Activated CD8-positive, alpha-beta T cell treated with anti-CD3 and anti-CD28 coated beads, Interleukin-2, amount 10 ng/mL, durations not matched to agents 7 days and 5 days (primary cell): ENCODE measurements at places on chromosomes 5 and 9. TPM values are rescaled to one million over a fixed set of nuclear protein-coding genes. Genes with fewer than 3 reads are reported as not detected.

DNA sequence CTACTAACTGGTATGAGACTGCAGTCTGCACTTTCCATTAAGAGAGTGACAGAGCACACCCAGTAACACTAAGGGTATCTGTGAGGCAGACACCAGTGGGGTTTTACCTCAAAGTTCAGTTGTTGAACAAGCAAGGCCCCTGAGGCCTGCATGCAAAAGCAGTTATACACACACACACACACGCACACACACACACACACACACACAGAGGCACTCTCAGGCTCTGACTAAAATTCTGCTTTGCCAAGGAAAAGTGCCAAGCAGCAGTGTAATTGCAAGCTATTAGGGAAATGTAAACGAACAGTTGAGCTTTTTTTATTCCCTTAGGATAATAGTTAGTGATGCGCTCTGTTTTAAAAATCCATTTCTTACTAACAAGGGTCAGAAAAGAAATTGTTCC lies 377.1 kb downstream of the SPOCK1 start:
- no peak for DNase-seq

DNA sequence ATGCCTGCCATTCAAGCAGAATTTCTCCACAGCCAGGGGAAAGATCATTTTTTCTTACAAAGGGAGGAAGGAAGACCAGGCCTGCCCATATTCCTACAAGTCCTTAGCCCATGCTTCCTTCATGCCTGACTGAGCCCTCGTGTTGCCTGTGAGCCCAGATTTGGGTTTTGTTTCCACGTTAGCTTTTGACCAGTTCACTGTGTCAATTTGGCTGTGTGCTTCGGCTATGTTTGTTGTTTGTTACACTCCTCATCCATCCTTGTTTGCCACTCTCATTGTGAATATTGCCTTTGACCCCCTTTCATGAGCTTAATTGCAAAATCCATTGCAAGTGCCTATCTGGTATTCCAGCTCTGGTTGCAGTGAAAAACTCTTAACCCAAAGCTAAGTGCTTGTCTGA lies 84.7 kb upstream of the RIOK2 start:
- DNase-seq = no peak

GRCh38 chr5:168334280-168334679 lies 42.8 kb downstream of the WWC1 start:
- DNase-seq = no peak

LCN10 gene
- total RNA-seq = 1.8 TPM

MEIKIN gene
- total RNA-seq = not detected

DNA sequence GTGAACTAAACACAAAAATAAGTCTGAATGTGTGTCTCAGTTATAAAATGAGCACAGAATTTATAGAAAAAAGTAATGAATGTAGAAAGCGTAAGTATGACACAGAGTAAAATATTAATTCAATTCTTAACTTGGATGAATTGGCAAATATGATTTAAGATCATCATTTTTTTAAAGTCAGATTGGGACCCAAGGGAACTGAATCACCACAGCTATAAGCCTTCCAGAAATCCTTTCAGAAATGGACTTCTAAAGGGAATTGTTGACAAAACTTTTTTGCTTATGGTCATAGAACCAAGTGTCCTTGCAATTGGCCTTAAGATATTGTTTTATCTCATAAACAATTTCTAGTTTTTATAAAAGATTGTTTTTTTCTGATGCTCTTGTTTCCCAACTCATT lies 495.1 kb upstream of the DAB2 start:
- no peak for DNase-seq

GPR150 gene
- 0.74 TPM for total RNA-seq
